Stimulated activated naive CD4-positive, alpha-beta T cell (primary cell): ENCODE measurements at places on chromosomes 13 and 19.

GRCh38 chr19:13859361-13859880 is 17.5 kb upstream of the NANOS3 start:
- no peak for DNase-seq

- DNase-seq, result no peak
These were observed 15.3 kb downstream of the FPR3 start for GRCh38 chr19:51810223-51810622.

DNA sequence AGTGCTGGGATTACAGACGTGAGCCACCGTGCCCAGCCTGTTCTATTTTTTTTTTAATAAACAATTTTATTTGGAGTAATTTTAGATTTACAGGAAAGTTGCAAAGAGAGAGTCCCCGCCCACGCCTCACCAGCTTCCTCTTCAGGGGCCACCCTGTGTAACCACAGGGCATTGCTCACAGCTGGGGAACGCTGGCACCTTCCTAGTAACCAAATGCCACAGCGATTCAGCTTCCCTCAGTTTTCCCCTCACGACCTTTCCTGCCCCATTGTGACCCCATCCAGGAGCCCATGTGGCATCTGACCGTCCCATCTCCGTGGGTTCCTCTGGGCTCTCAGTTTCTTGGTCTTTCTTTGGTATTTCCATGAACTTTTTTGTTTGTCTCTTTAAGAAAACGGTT is 83.9 kb downstream of the GNG7 start:
- DNase-seq, result peak; percentile 34

DNA sequence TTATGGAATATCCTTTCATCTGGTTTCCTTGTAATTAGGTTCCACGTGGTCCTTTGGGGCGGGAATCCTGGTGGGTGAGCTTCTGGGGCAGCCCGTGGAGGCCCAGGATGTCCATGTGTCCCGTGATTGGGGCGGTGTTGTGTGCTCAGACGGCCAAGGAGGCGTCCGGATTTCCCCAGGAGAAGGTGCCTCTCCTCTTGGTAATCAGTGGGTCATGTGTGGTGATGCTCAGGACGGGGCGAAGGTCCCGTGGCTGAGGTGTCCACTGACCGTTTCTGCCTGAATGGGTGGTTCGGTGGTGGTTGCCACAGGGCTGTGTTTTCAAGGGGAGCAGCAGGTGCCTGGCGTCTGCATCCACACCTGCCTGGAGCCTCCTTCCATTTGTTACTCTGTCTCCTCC is 52.2 kb upstream of the F7 start:
- no peak for DNase-seq

DNA sequence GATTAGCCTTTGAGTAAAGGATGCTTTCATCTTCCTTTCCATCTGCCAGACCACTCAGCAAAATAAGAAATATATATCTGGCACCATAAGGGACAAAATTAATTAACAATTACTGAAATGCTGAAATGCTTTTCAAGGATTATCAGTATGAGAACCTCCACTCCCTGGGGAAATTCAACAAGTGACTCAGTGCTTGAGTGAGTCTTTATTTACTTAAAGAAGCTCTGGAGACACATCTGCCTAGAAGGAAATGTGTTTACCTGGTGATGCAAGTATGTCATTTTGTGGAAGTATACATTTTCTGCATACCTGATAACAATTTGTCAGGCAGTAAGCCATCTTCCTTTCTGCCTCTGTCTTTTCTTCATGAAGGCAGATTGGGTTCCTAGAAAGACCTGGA is 23.4 kb downstream of the ZNF560 start:
- no peak for DNase-seq

GRCh38 chr19:48290401-48290770 is 20.5 kb downstream of the ZNF114 start:
- DNase-seq, result no peak

GRCh38 chr19:48443256-48443655 is 2.5 kb upstream of the GRWD1 start:
- peak; percentile 9 for DNase-seq

DNA sequence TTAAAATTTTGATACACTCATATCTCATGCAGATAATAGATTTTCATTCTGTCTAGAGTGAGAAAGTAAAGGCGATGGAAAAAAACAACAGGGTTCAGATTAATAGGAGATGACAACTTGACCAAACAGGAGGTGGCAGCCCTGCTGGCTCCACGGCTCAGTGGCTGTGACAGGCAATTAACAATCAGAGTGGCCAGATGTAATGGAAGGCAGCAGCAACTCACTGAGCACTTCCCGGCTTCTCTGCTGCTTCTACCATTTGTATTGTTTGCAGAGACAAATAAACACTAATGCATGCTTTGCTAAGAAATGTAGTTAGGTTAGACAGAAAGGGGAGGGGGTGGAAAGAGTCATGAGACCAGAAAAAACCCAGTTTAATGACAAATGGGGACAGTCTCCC is 473.0 kb upstream of the SLC10A2 start:
- DNase-seq, result no peak

DNA sequence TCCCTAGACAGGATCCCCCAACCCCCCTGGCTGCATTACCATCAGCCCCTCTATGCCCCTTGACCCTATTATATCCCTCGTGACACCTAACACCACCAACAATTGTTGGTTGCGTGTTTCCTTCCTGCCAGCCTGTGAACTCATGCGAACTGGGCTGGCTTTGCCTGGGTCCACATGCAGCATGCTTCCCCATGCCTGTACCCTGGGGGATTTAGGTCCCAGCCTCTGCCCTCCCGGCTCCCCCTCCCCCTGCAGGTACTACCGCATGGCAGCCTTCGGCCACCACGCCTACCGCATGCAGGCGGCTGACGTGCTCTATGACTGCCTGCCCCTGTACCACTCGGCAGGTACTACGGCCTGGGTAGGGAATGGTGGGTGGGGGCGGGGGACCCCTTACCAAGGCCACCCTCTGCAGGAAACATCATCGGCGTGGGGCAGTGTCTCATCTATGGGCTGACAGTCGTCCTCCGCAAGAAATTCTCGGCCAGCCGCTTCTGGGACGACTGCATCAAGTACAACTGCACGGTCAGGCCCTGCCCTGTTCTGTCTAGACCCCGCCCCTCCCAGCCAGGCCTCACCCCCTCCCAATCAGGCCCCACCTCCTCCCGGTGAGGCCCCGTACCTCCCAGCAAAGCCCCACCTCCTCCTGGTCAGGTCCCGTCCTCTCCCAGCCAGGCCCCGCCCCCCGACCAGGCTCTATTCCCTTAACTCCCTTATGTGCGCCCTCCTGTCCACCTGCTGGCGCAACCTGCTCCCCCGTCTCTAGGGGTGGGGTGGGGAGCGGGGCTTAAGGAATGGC is 18.5 kb downstream of the SLC27A1 start:
- DNase-seq, result peak; percentile 58

DNA sequence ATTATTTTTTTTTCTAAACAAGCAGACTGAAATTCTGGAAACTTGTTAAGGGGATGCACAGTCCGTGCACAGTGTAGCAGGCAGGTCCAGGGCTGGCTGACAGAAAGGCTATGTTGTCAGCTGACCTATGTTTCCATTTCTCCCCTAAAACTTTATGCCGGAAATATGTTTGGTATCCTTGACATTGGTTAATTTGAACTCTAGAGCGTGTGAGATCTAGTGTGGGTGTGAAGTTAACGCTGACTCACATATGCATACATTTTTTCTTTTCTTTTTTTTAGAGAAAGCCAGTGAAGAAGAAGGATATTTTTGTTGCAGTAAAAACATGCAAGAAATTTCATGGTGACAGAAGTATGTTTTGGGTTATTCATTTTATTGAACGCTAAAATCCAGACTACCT is 76.6 kb downstream of the B3GLCT start:
- no peak for DNase-seq

DNA sequence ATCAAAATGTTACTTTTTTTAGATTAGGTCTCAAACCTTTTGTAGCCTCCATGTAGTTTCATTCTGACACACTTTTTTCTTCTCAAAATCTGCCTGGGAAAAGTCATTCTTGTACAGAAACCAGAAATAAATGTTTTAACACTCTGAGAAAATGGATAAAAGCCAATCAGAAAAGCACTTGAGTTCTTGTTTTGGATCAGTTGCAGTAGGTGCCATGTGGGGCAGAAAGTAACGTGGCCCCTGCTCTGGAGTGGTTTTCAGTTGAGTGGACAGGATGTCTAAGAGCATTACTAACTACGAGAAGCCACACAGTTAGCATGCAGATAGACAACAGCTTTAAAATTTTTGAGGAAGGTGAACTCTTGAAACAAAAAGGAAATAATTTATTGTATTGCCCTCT is 19.1 kb downstream of the GPR183 start:
- DNase-seq, result no peak

GRCh38 chr13:49596221-49596620 is 10.9 kb upstream of the RCBTB1 start:
- DNase-seq, result no peak

DNA sequence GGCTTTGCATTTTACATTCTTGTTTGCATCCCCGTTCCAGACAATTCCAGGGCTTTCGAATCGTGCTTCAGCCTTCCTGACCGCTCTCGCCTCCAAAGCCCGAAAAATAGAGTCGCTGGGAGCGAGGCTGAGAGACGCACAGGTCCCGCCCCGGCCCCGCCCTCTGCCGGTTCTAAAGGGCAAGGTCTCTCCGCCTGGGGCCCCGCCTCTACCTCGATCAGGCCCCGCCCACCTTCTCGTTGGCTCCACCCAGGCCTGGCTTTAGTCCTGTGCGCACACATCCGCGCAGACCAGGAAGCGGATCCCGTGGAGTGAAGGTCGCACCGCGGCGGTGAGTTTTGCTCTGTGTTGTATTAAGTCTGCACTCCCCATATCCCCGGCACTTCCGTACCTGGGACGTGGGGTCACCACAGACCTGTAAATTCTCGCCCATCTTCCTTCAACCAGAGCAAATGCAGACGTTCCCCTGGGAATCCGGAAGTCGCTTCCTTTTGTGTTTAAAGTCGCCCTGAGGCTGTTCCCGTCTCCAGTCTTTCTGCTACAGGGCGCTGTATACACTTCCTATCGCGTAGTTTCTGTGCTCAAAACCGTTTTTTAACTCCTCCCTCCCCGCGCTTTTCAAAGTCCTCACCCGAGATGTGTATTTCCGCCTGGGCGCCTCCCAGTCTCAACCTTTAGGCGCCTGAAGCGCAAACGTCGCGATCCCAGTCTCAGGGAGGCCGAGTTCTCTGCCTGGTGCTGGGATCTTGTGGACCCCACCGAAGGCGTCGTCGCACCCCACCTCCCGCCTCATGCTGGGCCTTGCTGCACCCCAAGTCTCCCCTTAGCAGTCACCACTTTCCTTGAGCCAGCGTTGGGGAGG is at the start of gene ZNF701:
ZNF701 (plus strand) TSS at position 288 of the 862 bp plus-strand sequence. CDS start 3,861 bp downstream, outside the sequence.
- DNase-seq, result peak; percentile 92

DNA sequence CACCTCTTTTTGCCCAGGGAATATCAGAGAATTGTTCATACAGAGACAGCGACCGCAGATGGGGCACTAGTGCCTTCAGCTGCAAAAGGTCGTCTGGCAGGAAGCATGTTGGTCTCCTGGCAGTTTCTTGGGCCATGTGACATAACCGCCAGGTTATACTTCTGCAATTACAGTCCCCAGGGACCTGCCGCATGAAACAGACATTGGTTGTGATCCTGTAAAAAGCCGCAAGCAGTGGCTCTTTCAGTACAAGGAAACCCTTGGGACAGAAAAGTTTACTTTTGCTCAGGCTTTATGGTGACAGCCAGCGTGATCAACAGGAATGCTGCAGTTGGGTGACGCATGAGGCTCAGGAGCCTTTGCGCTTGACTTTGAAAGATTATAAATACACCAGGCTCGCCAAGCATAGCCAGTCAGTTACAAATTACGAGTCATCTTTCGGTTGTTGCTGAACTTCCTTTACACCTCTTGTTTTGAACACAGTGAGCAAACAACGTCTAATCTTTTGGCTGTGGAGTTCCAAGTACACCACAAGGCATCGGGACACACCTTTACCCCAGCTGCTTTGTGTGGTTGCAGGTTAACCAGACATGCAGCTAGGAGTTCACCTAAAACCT is 50.5 kb upstream of the UBE2L5 start:
- DNase-seq, result peak; percentile 62

- no peak for DNase-seq
These were observed 235.9 kb downstream of the KLF12 start for GRCh38 chr13:73898276-73898675.

- no peak for DNase-seq
These were observed 552 bp upstream of the GRWD1 start for GRCh38 chr19:48445256-48445605.

DNA sequence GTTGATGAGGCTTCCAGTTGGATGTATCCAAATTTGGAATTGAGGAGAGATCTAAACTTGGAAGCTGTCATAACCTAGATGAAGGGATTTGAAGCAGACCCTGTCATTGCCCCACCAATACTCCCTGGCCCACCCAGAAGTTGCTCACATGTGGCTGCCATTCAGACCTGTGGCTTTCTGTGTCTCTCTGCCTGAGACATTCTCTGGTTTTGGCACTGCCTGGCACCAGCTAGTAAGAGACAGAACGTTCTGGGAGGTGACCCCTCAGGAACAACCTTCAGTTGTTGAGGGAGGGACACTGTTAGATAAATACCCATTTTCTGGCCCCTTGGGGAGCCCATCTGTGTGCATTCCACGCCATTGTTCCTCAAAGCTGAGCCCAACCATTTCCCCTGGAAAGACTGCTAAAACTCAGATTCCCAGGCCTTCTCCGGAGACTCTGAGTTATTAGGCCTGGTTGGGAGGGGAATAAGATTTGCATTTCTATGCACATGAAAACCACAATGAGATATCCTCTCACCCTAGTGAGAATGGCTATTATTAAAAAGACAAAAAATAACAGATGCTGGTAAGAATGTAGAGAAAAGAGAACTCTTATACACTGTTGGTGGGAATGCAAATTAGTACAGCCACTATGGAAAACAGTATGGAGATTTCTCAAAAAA is 290.4 kb downstream of the TSHZ3 start:
- DNase-seq, result no peak

DNA sequence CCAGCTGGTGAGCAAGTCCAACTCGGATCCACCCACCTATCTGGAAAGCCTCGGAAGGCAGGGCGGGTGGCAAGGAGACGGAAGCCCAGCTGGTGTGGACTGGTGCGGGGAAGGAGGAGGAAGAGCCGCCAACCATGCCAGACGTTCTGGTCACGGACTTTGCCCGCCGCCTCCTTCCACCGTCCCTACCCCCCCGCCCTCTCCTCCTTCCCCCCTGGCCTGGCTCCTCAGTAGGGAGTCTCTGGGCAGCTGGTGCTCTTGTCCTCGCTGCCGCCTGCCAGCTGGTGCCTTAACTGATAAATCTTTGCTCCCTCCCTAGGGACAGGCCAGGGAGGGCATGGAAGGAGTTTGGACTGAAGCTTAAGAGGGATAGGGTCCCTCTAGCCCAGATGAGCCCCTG is 4.8 kb downstream of the SYNGR4 start:
- no peak for DNase-seq
